ENCODE measurements at places on chromosomes 1 and 21.

DNA sequence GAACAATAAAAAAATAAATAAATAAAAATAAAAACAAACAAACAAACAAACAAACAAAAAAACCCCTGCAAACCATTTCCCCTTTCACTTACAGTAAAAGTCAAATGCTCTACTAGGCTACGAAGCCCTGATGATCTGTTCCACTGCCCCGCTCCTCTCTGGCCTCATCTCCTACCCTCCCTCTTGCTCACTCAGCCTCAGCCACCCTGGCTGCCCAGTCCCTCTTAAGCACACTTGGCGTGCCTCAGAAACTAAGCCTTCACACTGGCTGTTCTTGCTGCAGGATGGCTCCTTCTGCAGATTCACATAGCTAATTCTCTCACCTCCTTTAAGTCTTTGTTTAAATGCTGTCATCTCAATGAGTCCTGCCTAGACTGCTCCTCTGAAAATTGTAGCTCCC, 30.8 kb upstream of the UHMK1 start:
- no peak overlapping the region for H3K27ac ChIP-seq
- DNase-seq: no peak
- no peak overlapping the region for H3K4me3 ChIP-seq
- no peaks in the 10 kb centered on the region for H3K36me3 ChIP-seq
- peaks cover 31% of the 10 kb centered on the region for H3K27me3 ChIP-seq

- no peaks in the 10 kb centered on the region for H3K4me1 ChIP-seq
- H3K4me3 ChIP-seq: no peak overlapping the region
- DNase-seq: no peak
- H3K27ac ChIP-seq: no peak overlapping the region
These were observed 189.7 kb downstream of the CENPF start for GRCh38 chr1:214792527-214793186.

DNA sequence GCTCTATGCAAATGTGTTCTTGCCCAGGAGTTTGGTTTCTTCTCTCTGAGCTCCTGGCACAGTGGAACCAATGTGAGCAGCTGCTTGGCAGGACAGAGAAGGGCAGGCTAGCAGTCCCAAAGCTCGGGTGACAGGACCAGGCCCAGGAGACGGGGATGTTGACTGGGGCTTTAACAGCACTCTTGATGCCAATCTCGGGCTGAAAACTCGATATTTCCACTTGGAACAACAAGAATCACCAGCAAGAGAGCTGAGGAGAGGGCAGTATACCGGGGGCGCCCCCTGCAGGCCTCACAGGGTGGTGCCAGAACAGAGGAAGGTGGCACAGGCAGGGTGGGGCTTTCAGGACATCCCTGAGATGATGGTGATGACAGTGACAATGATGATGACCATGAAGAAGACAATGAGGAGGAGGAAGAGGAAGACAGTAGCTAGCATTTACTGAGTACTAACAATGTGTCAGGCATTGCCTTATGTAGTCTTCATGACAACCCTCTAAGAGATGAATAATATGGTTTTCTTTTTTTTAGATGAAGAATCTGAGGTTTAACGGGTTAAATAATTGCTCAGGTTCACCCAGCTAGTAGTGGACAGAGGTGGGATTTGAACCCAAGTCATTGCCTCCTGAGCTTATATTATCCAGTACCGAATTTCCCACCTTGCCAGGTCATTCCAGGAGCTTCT, 2.7 kb upstream of the KCNJ9 start:
- peaks cover 16% of the 10 kb centered on the region for H3K36me3 ChIP-seq
- H3K27ac ChIP-seq: no peak overlapping the region
- H3K4me3 ChIP-seq: no peak overlapping the region
- H3K4me1 ChIP-seq: peaks cover 4% of the 10 kb centered on the region
- peaks cover 85% of the 10 kb centered on the region for H3K27me3 ChIP-seq

DNA sequence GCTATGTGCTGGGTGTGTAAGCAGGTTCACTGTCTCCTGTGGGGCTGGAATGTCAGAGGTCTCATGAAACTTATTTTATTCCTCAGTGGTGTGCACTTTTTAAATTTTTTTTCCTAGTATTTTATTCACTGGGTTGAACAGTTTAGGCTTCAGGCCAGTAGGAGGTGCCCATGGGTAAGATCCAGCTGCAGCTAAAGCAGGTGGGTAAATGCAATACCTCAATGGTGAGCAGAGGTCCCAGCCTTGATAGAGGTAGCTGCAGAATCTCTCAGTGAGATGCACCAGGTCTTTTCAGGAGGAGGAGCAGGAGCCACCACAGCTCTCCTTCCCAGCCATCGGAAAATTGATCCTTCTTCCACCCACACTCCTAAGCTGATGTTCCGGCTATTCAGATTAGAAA, 12.6 kb upstream of the OR6N2 start:
- H3K27ac ChIP-seq: no peak overlapping the region
- H3K4me1 ChIP-seq: no peaks in the 10 kb centered on the region
- DNase-seq: peak; percentile 22
- H3K4me3 ChIP-seq: no peak overlapping the region
- H3K27me3 ChIP-seq: peaks cover 5% of the 10 kb centered on the region

DNA sequence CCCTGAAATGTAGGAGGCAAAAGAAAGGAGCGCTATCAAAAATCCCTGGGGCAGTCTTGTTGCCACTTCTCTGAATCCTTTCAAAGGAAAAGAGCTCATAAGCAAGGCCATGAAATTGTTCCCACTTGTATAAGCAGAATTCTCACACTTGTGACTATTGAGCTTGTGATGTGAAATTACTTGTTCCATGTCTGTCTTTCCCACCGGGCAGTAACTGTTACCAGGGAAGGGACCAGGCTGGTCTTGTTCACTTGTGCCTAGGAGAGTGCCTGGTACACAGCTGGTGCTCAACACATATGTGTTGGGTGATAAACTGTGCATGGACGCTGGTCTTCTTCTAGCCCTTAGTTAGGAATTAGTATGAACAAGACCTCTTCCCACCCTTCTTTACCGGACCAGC, 150.6 kb downstream of the CDC7 start:
- H3K36me3 ChIP-seq: no peaks in the 10 kb centered on the region
- H3K27ac ChIP-seq: peak overlapping the region; percentile 51
- DNase-seq: no peak
- no peak overlapping the region for H3K4me3 ChIP-seq
- peaks cover 23% of the 10 kb centered on the region for H3K4me1 ChIP-seq

DNA sequence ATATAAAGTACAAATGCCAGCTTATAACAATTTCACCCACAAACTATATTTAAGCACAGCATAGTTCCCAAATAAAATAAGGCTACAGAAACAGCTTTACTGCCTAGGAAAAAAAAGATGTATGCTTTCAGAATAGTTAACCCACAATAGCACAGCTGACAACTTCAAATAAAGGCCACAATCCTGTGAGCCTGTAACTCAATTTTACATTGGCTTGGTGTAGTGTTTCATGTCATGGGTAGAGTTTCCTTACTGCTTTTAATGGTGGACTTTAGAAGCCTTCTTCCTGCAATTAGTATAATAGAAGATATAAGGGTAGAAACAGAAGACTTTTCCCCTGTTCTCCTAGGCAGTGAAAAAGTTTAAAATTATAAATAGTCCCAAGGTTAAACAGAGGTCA, 44.3 kb upstream of the ZC3H11B start:
- no peak overlapping the region for H3K27ac ChIP-seq
- no peak for DNase-seq
- H3K4me1 ChIP-seq: peaks cover 2% of the 10 kb centered on the region
- no peaks in the 10 kb centered on the region for H3K36me3 ChIP-seq
- peaks cover 17% of the 10 kb centered on the region for H3K27me3 ChIP-seq

DNA sequence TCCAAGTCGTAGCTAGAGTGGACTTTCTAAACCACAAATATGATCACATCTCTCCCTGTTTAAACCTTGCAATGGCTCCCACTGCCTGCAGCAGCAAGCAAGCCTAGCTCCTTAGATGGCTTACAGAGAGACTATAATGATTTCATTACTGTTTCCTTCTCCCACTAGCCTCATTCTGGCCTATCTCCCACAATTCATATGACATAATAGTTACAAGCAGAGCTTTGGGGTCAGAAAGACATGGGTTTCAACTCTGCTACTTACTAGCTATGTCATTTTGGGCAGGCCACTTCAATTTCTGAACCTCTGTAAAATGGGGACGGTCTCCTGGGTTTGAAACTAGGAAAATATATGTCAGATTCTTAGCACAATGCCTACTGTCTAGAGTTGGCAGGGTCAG, 143.3 kb downstream of the TRABD2B start:
- H3K4me1 ChIP-seq: peaks cover 2% of the 10 kb centered on the region
- no peak for DNase-seq
- no peak overlapping the region for H3K4me3 ChIP-seq
- no peak overlapping the region for H3K27ac ChIP-seq
- no peaks in the 10 kb centered on the region for H3K36me3 ChIP-seq

DNA sequence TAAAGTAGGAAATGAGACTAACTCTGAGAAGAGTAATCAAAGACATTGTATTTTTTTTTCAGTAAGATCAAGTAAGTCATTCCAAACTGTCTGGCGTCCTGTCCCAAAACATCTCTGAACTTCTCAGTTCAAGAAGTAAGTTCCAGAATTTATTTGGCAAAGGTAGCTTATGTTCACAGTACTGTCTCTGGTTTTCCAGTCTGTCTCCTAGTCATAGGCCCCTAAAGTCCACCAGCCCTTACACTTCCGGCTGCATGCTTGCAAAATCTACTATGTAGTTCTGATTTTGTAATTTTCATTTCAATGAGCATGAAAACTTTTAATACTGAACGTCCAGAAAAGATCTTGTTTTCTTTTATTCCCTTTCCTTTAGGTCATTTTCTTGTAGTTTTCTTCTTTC, 61.4 kb upstream of the S1PR1 start:
- no peak overlapping the region for H3K27ac ChIP-seq
- no peak overlapping the region for H3K4me3 ChIP-seq

DNA sequence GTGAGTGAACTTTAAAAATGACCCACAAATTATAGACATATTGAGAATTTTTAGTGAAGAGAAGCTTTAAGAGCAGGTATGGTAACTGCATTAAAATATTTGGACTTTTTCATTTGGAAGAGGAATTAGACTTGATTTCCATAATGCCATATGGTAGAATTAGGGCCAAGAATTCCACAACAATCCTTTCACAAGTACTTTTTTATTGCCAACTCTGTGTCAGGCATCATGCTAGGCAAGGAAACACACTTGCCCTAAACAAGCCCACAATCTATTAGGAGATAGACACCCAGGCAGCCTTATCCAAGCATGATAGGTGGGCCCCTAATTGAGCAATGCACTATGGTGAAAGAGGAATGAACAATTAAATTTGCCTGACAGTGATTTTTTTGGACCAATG, 353.0 kb downstream of the TGFB2 start:
- H3K4me3 ChIP-seq: no peak overlapping the region
- H3K27me3 ChIP-seq: no peaks in the 10 kb centered on the region
- no peaks in the 10 kb centered on the region for H3K4me1 ChIP-seq

GRCh38 chr1:218217040-218217439, 68.1 kb upstream of the RRP15 start:
- H3K4me1 ChIP-seq: no peaks in the 10 kb centered on the region
- H3K27ac ChIP-seq: no peak overlapping the region
- H3K4me3 ChIP-seq: no peak overlapping the region
- DNase-seq: no peak
- H3K27me3 ChIP-seq: peaks cover 48% of the 10 kb centered on the region

GRCh38 chr1:62823556-62823955, 39.6 kb downstream of the ATG4C start:
- peaks cover 15% of the 10 kb centered on the region for H3K36me3 ChIP-seq
- H3K4me3 ChIP-seq: no peak overlapping the region
- DNase-seq: no peak
- H3K27me3 ChIP-seq: no peaks in the 10 kb centered on the region
- peaks cover 4% of the 10 kb centered on the region for H3K4me1 ChIP-seq

Data from T-helper 17 cell (primary cell).